ENCODE measurements at places on chromosomes 16 and 17.
A peak's percentile ranks its signal among the peaks of the same experiment; 100 is the strongest.

- no peak for DNase-seq
Observed at GRCh38 chr16:88616736-88617135, 21.6 kb upstream of the IL17C start.

- DNase-seq, result no peak
Observed at GRCh38 chr17:76808326-76808725, 59.9 kb upstream of the MGAT5B start.

- DNase-seq, result no peak
Observed at GRCh38 chr17:53736516-53737240, 86.0 kb upstream of the KIF2B start.

DNA sequence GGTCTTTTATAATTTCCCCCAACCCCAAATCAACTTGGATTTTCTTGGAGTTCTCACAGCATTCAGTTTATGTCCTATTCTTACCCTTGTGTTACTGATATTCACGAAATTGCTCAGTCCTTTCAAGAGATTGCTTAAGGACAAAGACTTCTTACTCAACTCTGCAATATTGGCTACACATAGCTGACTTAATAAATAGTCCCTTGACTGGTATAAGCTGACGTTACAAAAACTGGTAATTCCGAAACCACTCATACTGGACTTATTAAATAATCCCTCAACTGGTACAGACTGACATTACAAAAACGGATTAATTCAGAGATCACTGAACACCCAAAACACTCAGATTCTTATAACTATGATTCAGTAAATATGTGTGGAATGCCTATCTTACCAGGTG is 860 bp downstream of the TIGD7 start:
- DNase-seq, result no peak

DNA sequence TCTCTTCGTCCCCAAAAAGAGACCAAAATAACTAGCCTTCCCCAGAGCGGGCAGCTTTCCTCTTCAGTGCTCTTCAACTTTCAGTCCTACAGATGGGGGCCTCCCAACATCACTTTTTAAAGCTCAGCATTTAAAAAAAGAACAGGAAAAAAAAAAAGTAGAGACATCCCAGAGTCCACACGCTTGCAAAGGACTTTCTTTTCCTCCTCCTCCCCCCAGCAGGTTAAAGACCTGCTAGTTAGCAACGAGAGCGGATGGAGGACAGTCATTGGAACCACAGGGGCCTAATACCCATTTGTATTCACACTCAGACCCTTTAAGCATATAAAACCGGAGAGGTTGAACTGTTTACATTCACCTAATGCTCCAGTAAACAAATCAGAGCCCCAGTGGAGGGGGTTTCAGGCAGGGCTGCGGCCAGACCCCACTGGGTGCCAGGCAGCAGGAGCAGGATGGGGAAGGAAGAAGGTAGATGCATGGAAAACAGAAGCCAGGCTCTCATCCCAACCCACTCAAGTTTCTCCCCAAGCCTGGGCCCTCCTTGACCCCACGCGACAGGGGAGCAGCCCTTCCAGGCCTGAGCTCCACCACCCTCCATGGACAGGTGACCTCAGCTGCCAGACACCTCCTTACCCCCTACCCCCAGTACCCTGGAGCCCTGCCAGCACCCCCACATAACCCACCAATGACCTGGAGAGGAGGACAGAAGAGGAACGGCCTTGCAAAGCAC is 15.2 kb downstream of the ZFHX3 start:
- no peak for DNase-seq

DNA sequence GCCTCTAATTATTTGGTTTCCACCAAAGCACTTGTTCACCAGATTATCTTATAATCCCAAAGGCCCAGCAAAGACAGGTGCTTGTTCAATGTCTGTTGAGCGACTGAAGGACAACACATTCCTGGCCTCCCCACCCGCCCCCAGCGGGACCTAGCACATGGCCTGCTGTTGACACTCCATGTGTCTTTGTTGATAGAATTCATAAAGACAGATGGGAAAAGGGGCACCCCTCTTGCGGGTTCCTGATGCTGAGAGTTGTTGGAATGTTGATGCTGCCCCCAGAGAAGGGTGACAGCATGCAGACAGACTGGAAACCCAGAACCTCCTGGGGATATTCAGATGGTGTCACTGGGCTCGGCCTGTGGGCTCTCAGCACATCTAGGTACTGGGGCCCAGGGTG is 36.9 kb downstream of the SNX20 start:
- no peak for DNase-seq

GRCh38 chr17:1577583-1578013 is 15.0 kb upstream of the PITPNA start:
- DNase-seq, result no peak

DNA sequence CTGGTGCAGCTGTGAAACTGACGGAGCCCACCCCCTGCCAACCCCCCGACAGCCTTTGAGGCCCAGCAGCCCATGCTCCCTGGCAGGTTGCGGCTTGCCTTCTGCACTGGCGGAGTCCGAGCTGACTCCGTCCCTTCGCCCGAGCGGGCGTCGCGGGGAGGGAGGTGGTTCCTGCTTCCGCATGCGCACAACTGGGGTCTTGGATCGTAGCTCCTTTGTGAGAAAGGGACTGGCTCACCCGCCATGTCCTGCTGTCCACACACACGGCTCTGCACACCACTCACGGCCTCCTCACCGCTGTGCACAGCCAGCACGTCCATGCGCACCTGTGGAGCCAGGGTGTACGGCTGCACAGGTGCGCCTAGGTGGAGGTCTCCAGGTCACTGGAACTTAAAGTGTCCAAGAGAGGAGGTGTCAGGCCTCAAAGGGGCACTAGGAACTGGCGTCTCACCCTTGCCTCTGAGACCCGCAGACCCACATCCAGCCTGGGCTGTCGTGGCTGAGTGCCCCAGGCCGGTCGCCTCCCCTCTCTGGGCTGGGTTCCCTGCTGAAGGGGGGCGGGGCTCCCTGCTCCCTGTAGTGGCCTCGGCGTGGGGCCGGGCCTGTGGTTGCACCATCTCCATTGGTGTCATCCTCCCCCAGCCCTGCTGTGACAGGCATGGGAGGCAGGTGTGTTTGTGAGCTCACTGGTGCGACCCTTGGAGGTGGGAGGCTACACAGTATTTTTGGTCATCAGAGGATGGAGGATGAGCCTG is 45.3 kb downstream of the JPH3 start:
- no peak for DNase-seq

DNA sequence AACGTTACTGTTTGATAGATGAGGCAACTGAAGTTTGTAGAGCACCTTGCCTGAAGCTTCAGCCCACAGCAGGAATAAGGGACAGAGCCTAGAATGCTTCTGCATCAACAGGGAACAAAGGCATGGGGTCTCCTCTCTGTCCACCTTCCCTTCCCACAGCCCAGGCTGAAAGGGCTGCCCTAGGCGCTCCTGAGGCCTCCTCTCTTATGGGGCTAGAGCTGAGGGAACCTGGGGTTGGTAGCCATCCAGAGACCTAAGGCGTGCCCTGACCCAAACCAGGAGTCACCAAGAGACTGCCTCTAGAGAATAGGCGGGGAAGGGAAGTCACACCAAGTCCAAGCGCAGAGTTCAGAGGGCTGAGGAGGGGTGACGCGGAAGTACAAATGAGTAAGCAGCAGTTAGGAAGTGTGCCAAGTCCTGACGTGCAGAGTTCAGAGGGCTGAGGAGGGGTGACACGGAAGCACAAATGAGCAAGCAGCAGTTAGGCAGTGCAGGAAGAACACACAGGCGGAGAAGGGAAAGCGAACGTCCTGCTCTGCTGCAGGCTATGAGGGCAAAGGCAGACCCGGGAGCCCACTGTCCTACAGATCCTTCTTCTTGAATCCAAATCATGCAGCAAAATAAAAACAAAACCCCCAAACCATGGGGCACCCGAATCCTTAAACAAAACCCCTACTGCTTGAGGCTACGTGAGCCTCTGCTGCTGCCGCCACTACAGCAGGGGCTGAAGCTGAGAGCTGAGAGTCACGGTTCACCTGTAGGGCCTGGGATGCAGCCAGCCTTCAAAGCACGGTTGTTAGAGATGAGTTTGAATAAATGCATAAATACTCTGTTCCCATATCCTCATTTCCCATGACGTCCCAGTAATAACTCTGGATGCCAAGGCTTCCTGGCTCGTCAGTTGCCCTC is 2.7 kb upstream of the SPG7 start:
- peak; percentile 61 for DNase-seq

DNA sequence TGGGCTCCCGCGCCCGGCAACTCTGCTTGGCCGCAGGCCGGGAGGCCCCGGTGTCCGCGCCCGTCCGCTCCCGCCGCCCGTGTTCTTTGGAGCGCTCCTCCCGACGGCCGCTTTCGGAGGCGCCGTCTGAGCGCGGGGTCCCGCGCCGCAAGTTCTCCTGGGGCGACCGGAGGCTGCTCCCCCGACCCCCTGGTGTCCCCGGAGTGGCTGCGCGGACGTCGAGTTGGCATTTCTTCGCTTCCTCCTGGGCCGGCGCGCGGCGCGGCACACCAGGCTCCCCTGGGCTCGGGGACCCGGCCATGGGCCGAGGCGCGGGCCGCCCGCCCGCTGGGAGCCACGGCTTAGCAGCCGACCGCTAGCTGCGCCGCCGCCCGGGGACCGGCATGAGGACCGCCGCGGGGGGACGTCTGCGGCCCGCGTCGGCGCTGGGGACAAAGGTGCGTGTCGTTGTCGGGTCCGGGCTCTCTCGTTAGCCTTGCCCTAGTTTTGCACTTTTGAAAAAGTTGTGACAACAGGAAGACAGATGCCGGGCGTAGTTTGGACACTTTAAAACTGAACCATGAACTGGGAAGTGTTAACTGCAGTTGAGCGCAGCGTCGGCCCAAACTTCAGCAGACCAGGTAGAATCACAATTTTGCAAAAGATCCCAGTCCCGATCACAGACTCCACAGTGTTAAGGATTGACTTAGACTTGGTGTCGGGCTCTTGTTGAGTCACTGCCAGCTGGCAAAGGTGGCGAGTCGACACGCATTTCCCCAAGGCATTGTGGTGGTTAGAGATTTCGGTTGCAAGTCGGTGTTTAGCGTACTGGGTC is 700 bp downstream of the UBN1 start:
- no peak for DNase-seq

DNA sequence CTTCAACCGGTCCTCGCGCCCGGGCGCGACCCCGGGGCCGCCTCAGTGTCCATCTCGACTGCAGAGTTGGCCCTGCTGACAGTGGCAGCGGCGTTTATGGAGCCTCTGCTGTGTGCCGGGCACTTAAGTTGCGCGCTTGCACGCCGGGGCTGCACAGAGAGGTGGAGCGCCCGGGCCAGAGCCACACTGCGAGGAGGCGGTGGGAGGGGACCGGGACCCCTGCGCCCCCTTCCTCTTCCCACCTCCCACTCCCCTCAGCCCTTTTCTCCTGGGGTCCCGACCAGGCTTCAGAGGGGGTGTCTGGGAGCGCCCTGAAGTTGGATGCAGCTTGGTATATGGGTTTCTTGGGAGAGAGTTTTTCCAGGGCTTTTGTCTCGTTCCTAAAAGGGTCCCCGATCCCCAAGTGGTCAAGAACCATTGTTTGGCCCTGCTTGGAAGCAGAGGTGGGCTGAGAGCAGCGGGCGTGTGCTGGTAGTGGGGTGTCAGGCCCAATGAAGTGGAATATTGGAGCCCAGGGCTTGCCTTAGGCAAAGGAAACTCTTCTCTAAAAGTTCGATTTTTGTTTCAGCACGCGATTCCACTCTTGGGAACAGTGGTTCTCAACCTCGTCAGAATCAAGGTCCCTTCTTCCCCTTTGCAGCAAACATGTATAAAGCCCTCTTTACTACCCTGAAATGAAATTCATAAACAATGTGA is 605 bp downstream of the MRTFB start:
- DNase-seq, result no peak

GRCh38 chr16:87778830-87779579 is 13.2 kb upstream of the KLHDC4 start:
- no peak for DNase-seq

- DNase-seq, result no peak
Observed at GRCh38 chr16:48462106-48462740, 77.0 kb upstream of the SIAH1 start.

DNA sequence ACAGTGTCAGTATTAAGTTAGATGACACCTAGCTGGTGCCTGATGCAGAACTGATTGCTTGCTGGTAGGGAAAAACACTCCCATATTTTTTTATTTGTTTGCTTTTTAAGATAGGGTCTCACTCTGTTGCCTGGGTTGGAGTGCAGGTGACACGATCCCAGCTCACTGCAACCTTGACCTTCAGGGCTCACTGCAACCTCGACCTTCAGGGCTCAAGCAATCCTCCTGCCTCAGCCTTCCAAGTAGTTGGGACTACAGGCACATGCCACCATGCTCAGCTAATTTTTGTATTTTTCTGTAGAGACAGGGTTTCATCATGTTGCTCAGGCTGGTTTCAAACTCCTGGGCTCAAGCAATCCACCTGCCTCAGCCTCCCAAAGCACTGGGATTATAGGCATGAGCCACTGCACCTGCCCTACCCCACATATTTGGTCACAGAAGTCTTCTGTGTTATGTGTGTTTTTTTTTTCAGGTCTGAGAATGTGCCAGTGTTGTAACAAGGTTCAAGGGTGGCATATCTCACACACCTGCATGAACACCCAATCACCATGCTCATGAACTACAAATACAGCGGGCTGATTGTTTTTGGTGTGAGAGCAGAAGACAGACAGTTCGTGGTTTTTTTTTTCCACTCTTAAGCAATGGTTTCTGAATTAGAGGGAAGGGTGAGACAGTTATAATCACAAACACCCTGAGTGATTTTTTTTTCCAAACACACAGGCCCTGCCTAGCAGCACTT is 22.8 kb downstream of the SPAG9 start:
- no peak for DNase-seq

- DNase-seq, result no peak
Observed at GRCh38 chr17:31561469-31562375, 170.2 kb downstream of the RAB11FIP4 start.

DNA sequence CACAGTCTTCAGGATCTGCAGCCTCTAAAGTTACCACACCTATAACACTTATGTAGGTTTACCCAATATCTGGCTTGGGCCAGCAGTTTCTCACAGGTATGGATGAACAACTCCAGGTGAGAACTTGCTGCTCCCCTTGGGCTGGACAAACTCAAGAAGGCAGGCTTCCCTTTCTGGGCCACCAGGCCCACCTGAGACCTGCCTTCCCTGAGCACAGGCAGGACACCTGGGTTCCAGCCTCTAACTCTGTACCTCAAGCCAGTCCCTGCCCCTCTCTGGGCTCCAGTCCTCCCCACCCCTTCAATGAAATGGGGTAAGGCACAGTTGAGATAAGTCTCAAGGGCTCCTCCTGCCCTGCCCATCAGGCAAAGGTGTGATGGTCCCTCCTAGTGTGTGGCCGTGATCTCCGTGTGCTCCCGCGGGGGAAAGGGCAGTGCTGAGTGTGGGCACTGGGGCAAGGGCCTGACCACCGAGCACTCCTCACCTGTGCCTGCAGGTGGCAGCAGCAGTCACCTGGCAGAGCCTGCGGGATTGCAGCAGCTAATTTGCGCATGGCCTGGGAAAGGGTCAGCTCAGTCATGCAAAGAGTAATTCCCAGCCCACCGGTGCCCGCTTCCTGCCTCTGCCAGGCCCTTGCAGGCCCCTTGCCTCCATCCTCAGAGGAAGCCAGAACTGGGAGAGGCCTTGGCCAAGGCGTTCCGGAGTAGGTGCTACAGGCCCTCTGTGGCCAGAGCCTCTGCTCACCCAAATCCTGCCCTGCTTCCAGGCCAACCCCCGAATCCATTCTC is 28.2 kb upstream of the ADGRG1 start:
- no peak for DNase-seq

All from 8988T (cell line).